ENCODE measurements at places on chromosomes 2 and 18.

- DNase-seq = no peak
- no peak overlapping the region for H3K27ac ChIP-seq
- no peak overlapping the region for H3K4me3 ChIP-seq
- H3K4me1 ChIP-seq = no peaks in the 10 kb centered on the region
- peaks cover 28% of the 10 kb centered on the region for H3K27me3 ChIP-seq
Observed at GRCh38 chr2:171595896-171596295, 73.6 kb downstream of the CYBRD1 start.

DNA sequence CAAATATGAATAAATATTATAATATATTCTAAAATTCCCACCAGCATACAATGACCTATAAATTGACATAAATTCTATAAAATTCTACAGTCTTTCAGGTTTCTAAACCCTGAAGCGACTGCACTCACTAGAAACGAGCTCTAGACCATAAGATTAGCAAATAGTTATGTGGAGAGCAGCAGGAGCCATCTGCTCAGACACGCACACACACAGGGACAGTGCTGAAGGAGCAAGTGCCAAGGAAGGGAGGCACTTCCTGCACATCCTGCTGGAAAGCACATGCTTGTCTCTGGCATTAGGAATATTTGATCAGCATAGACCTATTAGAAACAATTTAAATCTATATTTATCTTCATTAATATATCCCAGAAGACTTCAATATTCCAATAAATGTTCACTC, 713.9 kb upstream of the CDH2 start:
- H3K4me1 ChIP-seq = no peaks in the 10 kb centered on the region
- H3K4me3 ChIP-seq = no peak overlapping the region
- no peak for DNase-seq
- H3K27me3 ChIP-seq = no peaks in the 10 kb centered on the region
- H3K27ac ChIP-seq = no peak overlapping the region

DNA sequence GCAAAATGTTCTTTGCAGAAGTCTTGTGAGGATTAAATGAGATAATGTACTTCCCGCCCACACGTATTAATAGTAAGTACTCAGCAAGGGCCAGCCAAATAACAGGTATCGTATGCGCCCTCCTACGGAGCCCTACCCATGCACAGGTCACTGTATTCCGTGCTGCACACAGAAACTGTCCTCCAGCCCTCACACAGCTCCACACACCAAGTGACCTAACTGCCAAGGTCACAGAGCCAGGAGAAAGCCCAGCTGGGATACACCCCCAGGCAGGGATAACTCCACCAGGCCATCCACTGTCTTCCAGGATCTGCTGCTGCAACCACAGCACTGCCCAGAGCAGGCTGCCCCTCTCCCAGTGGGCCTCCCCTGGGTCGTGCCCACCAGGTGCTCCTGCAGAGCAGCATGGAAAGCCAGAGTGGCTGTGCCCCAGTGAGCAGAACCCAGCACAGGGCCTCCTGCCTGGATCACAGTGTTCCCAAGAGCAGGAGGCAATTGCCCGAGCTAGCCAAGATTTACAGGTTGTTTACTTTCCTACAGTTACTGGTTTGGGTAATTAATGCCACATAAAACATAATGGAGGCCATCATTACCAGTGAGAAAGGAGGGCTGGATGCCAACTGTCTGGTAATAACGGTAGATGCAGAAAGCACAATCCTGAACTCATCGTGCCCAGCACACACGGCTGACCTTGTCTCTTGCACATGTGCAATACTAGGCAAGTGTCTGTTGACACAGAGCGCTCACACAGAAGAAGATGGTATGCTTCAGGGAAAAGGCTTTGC, 24.4 kb downstream of the TFCP2L1 start:
- no peak overlapping the region for H3K27ac ChIP-seq
- H3K36me3 ChIP-seq = no peaks in the 10 kb centered on the region
- peaks cover 6% of the 10 kb centered on the region for H3K4me1 ChIP-seq

- H3K27ac ChIP-seq = peak overlapping the region; percentile 91
- H3K4me3 ChIP-seq = peak overlapping the region; percentile 59
- H3K27me3 ChIP-seq = no peaks in the 10 kb centered on the region
- H3K36me3 ChIP-seq = no peaks in the 10 kb centered on the region
- DNase-seq = no peak
- H3K4me1 ChIP-seq = peaks cover 9% of the 10 kb centered on the region
Observed at GRCh38 chr18:55588870-55589595, 1.0 kb upstream of the TCF4 start.

DNA sequence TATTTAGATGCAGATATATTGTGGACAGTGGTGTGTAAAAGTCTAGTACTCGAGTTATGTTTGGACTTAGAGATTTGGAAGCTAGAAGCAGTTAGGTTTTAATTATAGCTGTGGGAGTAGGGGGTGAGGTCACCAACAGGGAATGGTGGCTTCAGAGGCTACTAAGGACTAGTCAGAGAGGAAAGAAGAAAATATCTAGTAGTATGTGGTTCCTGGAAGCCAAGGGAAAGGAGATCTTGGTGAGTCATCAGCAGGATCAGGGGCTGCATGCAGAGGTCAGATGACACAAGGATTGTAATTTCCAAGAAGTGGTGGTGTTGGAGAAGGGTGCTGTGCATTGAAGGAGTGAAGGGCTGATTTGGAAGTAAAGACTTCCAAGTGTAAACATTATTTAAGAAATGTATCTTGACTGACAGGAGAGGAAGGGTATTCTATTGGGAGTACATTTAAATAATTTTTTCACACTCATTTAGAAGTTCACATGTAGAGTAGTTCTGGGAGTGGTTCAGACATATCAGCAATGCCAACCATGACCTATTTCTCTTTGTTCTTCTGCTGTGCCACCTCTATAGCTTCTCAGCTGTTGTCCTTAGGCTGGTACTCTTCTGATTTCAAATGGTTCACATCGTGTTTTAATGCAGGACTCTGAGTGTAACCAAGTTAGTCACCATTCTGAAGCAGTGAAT, 59.1 kb downstream of the ACSL3 start:
- DNase-seq = no peak
- no peak overlapping the region for H3K4me3 ChIP-seq
- no peak overlapping the region for H3K27ac ChIP-seq
- H3K4me1 ChIP-seq = no peaks in the 10 kb centered on the region
- no peaks in the 10 kb centered on the region for H3K27me3 ChIP-seq

DNA sequence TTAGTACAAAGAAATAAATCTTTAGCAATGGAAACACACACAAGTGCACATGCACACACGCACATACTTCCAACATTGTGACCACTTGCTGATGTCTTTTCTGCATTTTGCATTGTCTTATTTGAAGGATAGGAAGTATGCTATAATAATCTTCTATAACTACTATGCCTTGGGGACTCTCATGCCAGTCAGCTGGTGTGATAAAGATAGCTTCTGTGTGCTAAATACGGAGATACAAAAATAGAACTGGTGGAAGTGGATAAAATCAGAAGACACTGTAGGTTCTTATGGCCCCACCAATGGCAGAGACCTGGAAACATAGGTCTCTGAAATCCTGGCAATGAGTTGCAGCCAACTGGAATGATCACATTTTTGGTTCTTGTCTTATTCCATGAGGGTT, 31.5 kb upstream of the RASGRP3 start:
- no peaks in the 10 kb centered on the region for H3K36me3 ChIP-seq
- H3K4me3 ChIP-seq = no peak overlapping the region
- H3K4me1 ChIP-seq = no peaks in the 10 kb centered on the region
- no peak overlapping the region for H3K27ac ChIP-seq
- H3K27me3 ChIP-seq = no peaks in the 10 kb centered on the region

- no peak overlapping the region for H3K4me3 ChIP-seq
- no peak for DNase-seq
- no peaks in the 10 kb centered on the region for H3K4me1 ChIP-seq
- no peaks in the 10 kb centered on the region for H3K36me3 ChIP-seq
Observed at GRCh38 chr2:58731488-58731869, 490.4 kb upstream of the FANCL start.

DNA sequence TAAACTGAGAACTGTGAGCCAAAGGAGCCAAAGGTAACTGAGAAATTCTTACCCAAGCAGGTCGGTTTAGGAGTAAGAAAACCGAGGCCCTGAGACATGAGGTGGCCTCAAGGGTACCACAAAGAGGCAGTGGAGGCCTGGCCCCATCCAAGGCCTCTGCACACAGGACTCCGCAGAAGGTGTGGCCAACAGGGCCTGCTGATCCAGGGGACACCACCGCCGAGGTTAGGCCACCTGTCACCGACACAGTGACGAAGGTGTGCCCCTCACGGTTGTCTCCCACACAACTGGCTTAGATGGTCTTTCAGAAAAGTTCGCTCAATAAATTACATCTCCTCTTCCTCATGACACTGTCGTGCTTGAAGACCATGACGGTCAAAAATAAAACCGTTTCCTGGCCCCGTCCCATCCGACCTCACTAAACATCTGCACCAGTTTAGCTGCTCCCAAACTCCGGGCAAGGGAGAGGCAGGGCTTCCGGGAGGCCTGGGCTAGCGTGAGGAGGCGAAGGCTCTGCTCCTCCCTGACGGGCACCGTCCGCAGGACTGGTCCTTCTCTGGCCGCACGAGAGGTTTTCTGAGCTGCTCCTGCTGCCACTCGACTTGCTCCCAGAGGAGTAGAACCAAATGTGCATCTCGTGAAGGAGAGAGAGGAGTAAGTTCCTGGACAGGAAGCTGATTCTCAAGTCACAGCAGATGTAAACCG, 442.0 kb downstream of the EIPR1 start:
- no peak for DNase-seq
- no peak overlapping the region for H3K4me3 ChIP-seq
- no peak overlapping the region for H3K27ac ChIP-seq
- no peaks in the 10 kb centered on the region for H3K36me3 ChIP-seq
- H3K27me3 ChIP-seq = no peaks in the 10 kb centered on the region

- peak; percentile 72 for DNase-seq
- no peaks in the 10 kb centered on the region for H3K36me3 ChIP-seq
- H3K27ac ChIP-seq = no peak overlapping the region
- H3K27me3 ChIP-seq = no peaks in the 10 kb centered on the region
- H3K4me3 ChIP-seq = no peak overlapping the region
Observed at GRCh38 chr2:134118279-134119116, 135.4 kb upstream of the MGAT5 start.

DNA sequence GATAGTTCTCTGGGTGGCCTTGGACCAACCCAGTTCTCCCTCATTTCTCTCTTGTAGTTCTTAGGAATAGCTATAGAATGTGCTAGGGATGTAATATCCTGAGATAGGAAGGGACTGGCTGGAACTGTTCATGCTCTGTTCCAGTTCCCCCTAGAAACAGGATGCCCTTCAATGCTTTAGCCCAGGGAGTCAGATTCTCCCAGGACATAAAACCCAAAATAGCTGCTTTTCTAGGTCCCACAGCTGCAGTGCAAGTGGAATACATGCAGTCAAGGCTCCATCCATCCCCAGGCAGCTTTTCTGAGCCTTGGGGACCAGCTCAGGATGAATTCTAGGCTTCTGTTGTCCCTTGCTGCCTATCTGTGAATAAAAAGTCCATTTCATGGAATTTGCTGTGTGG, 257.3 kb upstream of the CTAGE1 start:
- no peaks in the 10 kb centered on the region for H3K36me3 ChIP-seq
- H3K27ac ChIP-seq = no peak overlapping the region
- H3K4me1 ChIP-seq = no peaks in the 10 kb centered on the region
- DNase-seq = no peak
- no peak overlapping the region for H3K4me3 ChIP-seq

DNA sequence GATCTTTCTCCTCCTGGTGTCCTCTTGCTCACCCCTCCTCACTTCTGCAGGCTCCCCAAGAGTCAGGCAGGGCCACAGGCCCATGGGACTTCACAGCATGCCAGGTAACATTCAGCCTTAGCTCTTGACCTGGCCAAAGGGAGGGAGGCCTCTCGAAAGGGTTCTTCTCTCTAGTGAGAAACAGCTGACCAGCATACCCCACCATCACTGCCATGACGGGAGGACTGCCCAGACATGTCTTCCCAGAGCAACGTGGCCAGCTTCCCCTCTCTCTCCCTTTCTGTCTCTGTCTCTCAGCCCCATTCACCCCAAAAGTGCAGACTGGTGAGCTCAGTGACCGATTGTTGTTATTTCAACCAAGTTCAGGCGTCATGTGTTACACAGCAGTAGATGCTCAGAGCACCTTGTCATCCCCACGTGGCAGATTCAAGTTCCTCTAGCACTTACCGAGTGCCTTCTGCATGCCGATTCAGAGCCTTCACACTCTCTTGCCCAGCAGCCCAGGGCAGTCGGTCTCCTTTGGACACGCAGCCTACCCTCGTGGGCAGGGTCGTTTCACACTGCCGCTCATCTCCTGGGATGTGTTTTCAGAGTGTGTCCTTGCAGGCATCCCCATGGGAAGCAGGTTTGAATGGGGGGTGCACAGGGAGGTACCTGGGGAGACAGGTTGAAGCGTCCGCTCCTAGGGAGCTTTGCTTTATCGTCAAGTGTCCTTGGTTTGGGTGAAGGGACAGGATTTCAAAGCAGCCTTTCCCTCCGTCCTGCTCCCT, 259.9 kb downstream of the NDUFA10 start:
- no peaks in the 10 kb centered on the region for H3K36me3 ChIP-seq
- peaks cover 6% of the 10 kb centered on the region for H3K4me1 ChIP-seq
- DNase-seq = no peak
- H3K4me3 ChIP-seq = peak overlapping the region; percentile 17

DNA sequence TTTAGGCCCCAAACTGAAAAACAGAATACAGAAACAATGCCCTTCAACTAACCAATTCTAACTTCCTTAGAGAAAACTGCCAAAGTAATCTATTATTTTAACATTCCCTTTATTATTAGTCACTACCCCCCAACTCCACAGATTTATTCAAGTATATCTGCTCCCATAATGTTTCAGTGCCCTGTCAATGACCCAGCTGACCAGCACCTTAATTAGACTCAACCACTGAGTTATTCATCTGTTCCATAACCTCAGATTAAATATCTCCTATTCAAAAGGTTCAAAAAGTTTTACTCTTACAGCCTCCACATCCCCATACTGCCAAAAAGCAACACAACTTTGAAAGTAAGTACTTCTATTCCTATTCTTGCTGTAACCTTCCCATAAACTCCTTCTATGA, 202.4 kb downstream of the EXOC6B start:
- no peak overlapping the region for H3K4me3 ChIP-seq
- no peak overlapping the region for H3K27ac ChIP-seq
- peaks cover 6% of the 10 kb centered on the region for H3K4me1 ChIP-seq
- no peaks in the 10 kb centered on the region for H3K36me3 ChIP-seq
- H3K27me3 ChIP-seq = no peaks in the 10 kb centered on the region

GRCh38 chr2:190301032-190301431, 18.6 kb downstream of the HIBCH start:
- no peak overlapping the region for H3K27ac ChIP-seq
- no peak overlapping the region for H3K4me3 ChIP-seq
- H3K4me1 ChIP-seq = no peaks in the 10 kb centered on the region
- no peaks in the 10 kb centered on the region for H3K27me3 ChIP-seq
- no peak for DNase-seq
- H3K36me3 ChIP-seq = peaks cover 5% of the 10 kb centered on the region

- H3K27me3 ChIP-seq = no peaks in the 10 kb centered on the region
- H3K36me3 ChIP-seq = no peaks in the 10 kb centered on the region
- DNase-seq = no peak
- no peaks in the 10 kb centered on the region for H3K4me1 ChIP-seq
Observed at GRCh38 chr18:75307530-75307929, 96.9 kb downstream of the TSHZ1 start.
